ENCODE measurements at places on chromosomes 6 and 20. TPM values are rescaled to one million over a fixed set of nuclear protein-coding genes. Genes with fewer than 3 reads are reported as not detected.

Gene NKAIN4
- 2.2 TPM for polyA plus RNA-seq

Gene GFRA4
- 0.21 TPM for polyA plus RNA-seq

Gene RPRD1B
- 14.5 TPM for polyA plus RNA-seq

Gene ELOVL2
- polyA plus RNA-seq: 0.91 TPM

Gene MATN4
- polyA plus RNA-seq: 0.14 TPM

Gene ALDH5A1
- polyA plus RNA-seq: 13.4 TPM

Gene OR2B6
- polyA plus RNA-seq: 0.87 TPM

Gene ADGRF5
- polyA plus RNA-seq: 5.0 TPM

Gene RAD21L1
- polyA plus RNA-seq: not detected

Gene LCA5
- 1.7 TPM for polyA plus RNA-seq

Gene MYLIP
- polyA plus RNA-seq: 25.5 TPM

Gene COL9A3
- polyA plus RNA-seq: 7.0 TPM

Gene AK9
- polyA plus RNA-seq: 12.9 TPM

Gene TMC2
- polyA plus RNA-seq: 0.05 TPM

Gene ROS1
- 0.16 TPM for polyA plus RNA-seq

Gene WFDC10B
- 0.23 TPM for polyA plus RNA-seq

Gene GLP1R
- 0.07 TPM for polyA plus RNA-seq

Gene GGTLC1
- not detected for polyA plus RNA-seq

Gene ANKRD6
- 12.3 TPM for polyA plus RNA-seq

Gene ANGPT4
- 0.34 TPM for polyA plus RNA-seq

Gene LHFPL5
- 0.09 TPM for polyA plus RNA-seq

Gene SLPI
- polyA plus RNA-seq: 663 TPM

Gene SLC26A8
- 0.11 TPM for polyA plus RNA-seq

Gene SNPH
- 2.2 TPM for polyA plus RNA-seq

Gene MAPK13
- 30.1 TPM for polyA plus RNA-seq

Gene OTOR
- polyA plus RNA-seq: 1.1 TPM

Gene PLCB4
- polyA plus RNA-seq: 4.8 TPM

Gene EPPIN
- polyA plus RNA-seq: 0.21 TPM

Gene HLA-DQA1
- polyA plus RNA-seq: 358 TPM

Gene BTNL2
- not detected for polyA plus RNA-seq

Gene OR5V1
- not detected for polyA plus RNA-seq

Gene GTSF1L
- polyA plus RNA-seq: 0.75 TPM

Gene MANEA
- polyA plus RNA-seq: 5.8 TPM

Gene ASIP
- polyA plus RNA-seq: 1.8 TPM

Gene OLIG3
- polyA plus RNA-seq: 0.09 TPM

Gene PPP1R3G
- polyA plus RNA-seq: 0.75 TPM

Gene PSORS1C2
- polyA plus RNA-seq: 16.4 TPM

Gene TFAP2C
- polyA plus RNA-seq: 2.1 TPM

Gene CST5
- 0.98 TPM for polyA plus RNA-seq

Gene KCNK17
- 0.80 TPM for polyA plus RNA-seq

Gene PPIL6
- polyA plus RNA-seq: 1.4 TPM

Gene BPIFA1
- 6.0 TPM for polyA plus RNA-seq

Gene VGLL2
- polyA plus RNA-seq: 0.07 TPM

Gene RIPOR3
- 23.4 TPM for polyA plus RNA-seq

Gene MEP1A
- polyA plus RNA-seq: 0.71 TPM

Gene UCKL1
- polyA plus RNA-seq: 51.8 TPM

Gene CST4
- 9.9 TPM for polyA plus RNA-seq

Gene SULF2
- polyA plus RNA-seq: 94.0 TPM

Gene DBNDD2
- polyA plus RNA-seq: 54.2 TPM

Gene SIRPG
- 51.0 TPM for polyA plus RNA-seq

Gene TRIM40
- polyA plus RNA-seq: 0.16 TPM

Gene VIP
- polyA plus RNA-seq: 2.3 TPM
